ENCODE measurements at places on chromosomes 12 and 14.

GRCh38 chr12:68886636-68887572 is 46.1 kb downstream of the CPM start:
- no peak for DNase-seq

DNA sequence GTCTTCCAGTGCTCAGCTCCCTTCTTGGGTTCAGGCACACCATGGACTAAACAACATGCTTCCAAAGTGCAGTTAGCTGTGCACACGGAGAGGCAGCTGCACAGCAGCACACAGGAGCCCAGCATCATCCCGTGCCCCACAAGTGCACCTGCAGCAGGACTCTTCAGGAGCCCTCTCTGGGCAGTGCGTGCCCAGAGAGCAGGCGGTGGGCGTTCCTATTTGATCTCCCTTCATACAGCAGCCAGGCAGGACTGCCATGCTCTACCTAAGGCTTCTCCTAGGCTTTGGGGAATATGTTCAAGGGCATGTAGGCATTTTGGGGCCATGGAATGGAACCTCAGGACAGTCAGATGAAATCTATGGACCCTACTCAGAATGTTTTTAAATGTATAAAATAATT is 35.5 kb downstream of the ANO2 start:
- no peak for DNase-seq

DNA sequence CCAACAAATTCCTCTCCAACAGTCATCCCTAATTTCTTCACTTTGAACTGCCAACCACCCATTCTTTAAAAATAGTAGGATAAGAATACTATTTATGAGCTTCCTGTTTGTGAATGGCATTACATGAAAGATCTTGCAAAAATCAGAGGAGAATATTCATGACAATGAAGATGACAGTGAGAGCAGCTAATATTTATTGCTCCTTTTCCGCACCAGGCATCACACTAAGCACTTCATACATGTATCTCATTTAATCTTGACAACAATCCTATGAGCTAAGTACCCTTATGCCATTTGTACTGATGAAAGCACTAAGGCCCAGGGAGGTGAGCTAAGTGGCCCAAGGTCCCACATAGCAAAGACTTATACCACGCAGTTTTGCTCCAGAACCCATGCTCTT is 37.3 kb upstream of the CAPRIN2 start:
- DNase-seq: no peak

- DNase-seq: no peak
Observed at GRCh38 chr14:70257526-70257925, 68.8 kb upstream of the SLC8A3 start.

DNA sequence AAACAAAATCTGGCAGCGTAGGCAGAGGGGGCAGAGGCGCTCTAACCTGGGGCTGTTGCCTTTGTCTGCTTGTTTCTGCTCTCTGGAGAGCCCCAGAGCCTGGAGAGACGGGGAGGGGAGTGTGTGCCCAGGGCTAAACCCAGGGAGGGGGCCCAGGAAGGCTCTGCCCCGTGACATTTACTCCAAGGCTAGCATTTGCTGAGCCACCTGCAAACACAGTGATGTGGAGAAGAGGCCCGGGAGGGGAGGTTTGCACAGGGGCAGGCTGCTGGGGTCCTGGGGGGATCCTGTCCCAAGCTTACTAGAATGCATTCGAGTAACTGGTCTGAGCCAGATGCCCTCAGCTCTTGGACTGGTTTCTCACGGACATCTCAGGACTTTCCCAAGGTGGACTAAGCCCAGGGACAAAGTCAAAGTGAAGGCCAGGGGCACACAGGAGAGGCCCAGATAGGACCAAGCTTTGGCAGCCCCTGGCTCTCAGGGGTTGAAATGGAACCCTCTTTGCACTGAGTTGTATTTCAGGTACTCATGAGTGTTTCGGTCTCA is 12.0 kb downstream of the MEG3 start:
- DNase-seq: no peak

- DNase-seq: no peak
Observed at GRCh38 chr12:51915951-51916350, 8.6 kb downstream of the ACVRL1 start.

DNA sequence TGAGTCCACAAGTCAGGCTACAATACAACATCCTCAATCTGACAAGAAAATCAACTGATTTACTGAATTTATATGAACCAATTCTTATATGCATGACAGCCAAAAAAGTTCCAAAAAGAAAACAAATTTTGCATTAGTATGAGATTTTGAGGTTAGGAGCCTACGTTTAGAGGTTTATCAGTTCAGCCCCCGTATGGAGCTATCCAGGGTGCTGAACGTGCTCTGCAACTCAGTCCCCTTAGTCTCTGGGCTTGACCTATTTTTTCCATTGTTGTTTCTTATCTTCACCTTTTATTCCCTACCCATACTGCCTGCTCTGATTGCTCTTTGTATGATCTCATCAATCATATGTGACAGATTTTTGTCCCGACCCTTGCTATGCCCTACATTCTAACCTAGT is 693.0 kb downstream of the NRXN3 start:
- DNase-seq: no peak

GRCh38 chr14:99821519-99822508 is 28.6 kb downstream of the EML1 start:
- DNase-seq: no peak

GRCh38 chr12:25401547-25402345 is 151.0 kb upstream of the KRAS start:
- no peak for DNase-seq

- DNase-seq: no peak
Observed at GRCh38 chr14:78829274-78829673, 659.1 kb downstream of the NRXN3 start.
